ENCODE measurements at places on chromosomes 5 and 9. TPM values are rescaled to one million over a fixed set of nuclear protein-coding genes. Genes with fewer than 3 reads are reported as not detected.

- no peak overlapping the region for H3K27ac ChIP-seq
- H3K27me3 ChIP-seq = no peaks in the 10 kb centered on the region
- no peaks in the 10 kb centered on the region for H3K36me3 ChIP-seq
- H3K4me1 ChIP-seq = no peaks in the 10 kb centered on the region
- DNase-seq = no peak
These were observed 126.1 kb downstream of the SV2C start for GRCh38 chr5:76209297-76209696.

- H3K4me3 ChIP-seq = no peak overlapping the region
- no peaks in the 10 kb centered on the region for H3K27me3 ChIP-seq
- no peak for DNase-seq
- no peaks in the 10 kb centered on the region for H3K4me1 ChIP-seq
These were observed 36.1 kb upstream of the MYOT start for GRCh38 chr5:137831526-137831925.

DNA sequence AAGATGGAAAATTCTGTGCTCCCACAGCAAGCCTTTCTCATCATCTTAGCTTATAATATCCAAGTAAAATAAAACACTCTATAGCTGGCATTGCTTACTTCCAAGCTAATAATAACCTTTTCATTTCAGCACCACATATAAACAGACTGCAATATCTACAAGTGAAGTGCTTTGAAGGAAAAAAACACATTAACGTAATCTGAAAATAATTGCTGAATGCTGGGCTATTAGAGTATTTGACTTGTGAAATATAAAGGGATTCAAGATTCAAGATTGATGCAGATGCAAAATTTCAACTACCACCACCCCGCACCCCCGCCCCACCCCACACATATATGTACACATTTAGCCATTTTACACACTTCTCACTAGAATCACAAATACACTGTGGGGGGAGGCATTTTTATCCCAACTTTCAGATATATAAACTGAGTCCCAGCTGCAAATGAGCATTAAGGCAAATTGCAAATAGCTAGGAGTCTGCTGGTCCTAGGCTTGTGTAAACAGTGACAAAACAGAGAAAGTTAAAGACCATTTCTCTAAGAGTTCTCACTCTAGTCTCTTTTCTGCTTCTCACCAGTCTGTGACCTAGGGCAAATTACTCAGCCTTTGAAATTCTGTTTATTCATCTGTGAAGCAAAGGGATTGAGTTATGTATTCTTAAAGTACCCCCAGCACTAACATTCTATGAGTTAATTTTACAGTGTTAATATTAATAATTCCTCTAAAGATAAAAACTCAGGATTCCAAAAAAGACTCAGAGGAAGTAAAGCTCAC, 489.4 kb downstream of the PRELID2 start:
- H3K4me3 ChIP-seq = no peak overlapping the region
- no peaks in the 10 kb centered on the region for H3K27me3 ChIP-seq
- no peaks in the 10 kb centered on the region for H3K4me1 ChIP-seq
- no peak for DNase-seq
- H3K36me3 ChIP-seq = no peaks in the 10 kb centered on the region
- no peak overlapping the region for H3K27ac ChIP-seq

Gene SOX30
- total RNA-seq = 0.10 TPM

- no peak overlapping the region for H3K27ac ChIP-seq
- H3K4me3 ChIP-seq = no peak overlapping the region
- no peak for DNase-seq
- no peaks in the 10 kb centered on the region for H3K27me3 ChIP-seq
These were observed 11.7 kb upstream of the FCN2 start for GRCh38 chr9:134868751-134869553.

DNA sequence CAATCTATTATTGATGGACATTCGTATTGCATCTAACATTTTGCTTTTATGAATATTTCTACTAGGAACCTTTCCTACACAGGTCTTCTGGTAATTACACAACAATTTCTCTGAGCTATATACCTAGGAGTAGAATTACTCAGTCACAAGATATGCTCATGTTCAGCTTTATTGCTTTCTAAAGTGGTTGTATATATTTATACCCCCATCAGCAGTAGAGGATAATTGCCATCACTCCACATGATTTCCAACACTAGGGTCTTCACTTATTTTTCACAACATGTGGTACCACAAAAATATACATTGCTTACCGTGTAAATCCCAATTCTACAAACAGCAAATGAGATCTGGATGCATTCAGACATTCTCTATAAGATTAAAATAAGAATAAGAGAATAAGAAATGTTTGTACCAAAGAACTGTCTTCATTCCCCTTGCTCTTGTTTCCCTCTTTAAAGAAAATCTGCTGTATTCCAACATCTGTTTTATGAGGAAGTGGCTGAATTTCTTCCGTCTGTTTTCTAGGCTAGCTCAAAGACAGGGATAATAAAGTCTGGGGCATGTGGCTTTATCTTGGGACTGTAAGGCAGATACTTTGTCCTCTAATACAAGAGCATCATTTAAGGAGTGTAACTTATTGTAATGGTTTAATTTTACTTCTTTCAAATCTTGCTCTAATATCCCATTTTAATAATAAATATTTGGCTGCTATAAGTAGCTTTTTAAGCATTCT, 28.2 kb downstream of the ARL15 start:
- H3K27ac ChIP-seq = no peak overlapping the region
- no peak overlapping the region for H3K4me3 ChIP-seq
- no peaks in the 10 kb centered on the region for H3K4me1 ChIP-seq
- peaks cover 4% of the 10 kb centered on the region for H3K36me3 ChIP-seq

GRCh38 chr5:179836225-179837019, 15.7 kb downstream of the SQSTM1 start:
- H3K4me1 ChIP-seq = peaks cover 21% of the 10 kb centered on the region
- no peak overlapping the region for H3K4me3 ChIP-seq
- H3K27me3 ChIP-seq = no peaks in the 10 kb centered on the region
- DNase-seq = peak; percentile 62

Gene ITGA2
- total RNA-seq = 0.16 TPM

DNA sequence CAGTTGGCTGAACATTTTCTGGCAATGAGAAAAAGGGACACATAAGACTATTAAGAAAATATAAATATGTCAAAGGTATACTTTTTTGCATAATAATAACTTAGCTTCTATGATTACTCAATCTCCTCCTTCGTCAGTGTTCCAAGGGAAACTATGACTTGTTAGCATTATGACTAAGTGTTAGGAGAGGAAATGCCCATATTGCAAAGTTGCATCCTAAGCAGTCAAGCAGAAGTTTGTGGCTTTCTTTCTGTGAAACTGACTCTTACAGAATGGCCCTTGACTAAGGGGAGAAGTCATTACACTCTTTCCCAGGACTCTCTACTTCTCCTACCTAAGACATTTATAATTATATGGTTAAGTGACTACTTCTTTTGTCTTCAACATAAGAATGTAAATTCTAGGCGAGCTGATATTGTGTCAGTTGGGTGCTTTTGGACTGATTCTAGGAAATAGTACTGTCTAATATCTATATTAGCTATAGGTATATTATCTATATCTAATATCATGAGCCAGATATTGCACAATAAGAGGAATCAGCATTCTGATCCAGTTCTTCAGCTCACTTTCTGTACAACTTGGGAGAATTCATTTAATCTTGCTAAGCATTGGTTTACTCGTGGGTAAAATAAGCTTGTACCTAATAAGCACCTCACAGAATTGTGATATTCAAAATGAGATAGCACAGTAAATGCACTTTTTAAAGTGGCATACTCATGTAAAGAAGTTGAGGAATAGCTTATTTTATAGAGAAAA, 16.4 kb upstream of the SPINK6 start:
- H3K36me3 ChIP-seq = no peaks in the 10 kb centered on the region
- H3K27me3 ChIP-seq = no peaks in the 10 kb centered on the region
- DNase-seq = no peak
- no peak overlapping the region for H3K27ac ChIP-seq

DNA sequence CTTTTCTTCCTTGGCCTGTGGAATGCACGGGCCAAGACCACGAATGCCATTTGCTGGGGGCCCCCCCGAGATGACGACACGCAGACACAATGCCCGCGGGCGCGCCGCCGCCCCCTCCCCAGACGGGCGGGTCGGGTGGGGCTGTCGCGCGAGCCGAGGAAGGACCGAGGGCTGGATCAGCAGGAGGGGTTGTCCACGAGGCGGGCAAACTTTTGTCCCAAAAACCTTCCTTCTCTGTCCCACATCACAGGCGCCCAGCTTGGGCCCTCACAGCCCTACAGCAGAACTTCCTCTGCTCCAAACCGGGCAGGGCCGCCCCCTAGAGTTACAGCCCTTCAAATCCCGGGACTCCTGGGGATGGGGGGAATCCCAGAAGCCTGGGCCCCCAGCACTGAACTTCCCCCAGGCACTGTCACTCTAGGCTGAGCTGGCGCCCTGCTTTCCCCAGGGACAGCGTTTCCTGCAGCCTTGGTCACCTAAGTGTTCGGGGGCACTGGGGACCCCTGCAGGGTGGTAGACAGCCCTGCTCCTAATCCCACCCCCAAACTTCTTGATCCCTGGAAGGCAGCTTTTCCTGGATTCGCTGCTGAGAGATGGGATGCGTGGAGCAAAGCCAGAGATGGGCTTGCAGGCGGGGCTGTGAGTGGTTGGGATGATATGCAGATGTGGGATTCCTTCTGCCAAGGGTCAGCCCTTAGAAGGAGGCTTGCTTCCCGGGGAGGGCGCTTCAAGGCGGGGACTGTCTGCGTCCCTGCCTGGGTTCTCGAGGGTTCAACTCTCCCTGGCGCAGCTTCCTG, 980 bp downstream of the COL5A1 start:
- peaks cover 43% of the 10 kb centered on the region for H3K27me3 ChIP-seq
- H3K4me1 ChIP-seq = peaks cover 4% of the 10 kb centered on the region
- H3K36me3 ChIP-seq = no peaks in the 10 kb centered on the region
- no peak overlapping the region for H3K4me3 ChIP-seq
- no peak for DNase-seq

DNA sequence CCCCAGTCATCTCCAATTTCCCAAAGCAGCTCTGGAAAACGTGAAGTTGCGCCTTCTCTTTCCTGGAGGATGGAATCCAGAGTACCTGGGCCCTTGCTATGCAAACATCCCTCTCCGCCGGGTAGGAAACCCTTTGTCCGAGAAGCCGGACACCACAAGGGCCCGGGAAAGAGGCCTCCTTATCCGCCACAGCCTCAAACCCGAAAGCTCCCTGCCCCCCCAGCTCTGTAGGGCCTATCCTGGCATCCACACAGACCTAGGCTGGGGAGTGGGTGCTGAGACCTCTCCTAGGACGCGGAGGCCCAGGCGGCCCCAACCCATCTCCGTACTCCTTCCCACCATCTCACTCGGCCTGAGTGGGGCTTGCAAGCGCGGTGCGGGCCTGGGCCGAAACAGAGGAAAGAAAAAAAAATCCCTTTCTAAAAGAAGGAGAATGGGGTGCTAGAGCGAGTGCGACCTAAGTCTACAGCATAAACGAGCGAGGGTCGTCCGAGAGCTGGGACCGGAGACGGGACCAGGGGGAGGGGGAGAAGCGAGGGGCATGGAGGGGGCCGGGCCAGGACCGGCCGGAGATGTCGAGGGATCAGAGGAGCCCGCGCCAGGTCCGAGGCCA, 624 bp downstream of the FBXW11 start:
- H3K36me3 ChIP-seq = no peaks in the 10 kb centered on the region
- DNase-seq = peak; percentile 1
- H3K4me1 ChIP-seq = peaks cover 11% of the 10 kb centered on the region
- peak overlapping the region; percentile 65 for H3K4me3 ChIP-seq

Gene EPB41L4B
- total RNA-seq = 0.16 TPM

GRCh38 chr9:77402286-77402685, 225.0 kb downstream of the VPS13A start:
- no peak overlapping the region for H3K4me3 ChIP-seq
- no peak overlapping the region for H3K27ac ChIP-seq
- no peaks in the 10 kb centered on the region for H3K4me1 ChIP-seq
- no peak for DNase-seq

- no peak for DNase-seq
- H3K36me3 ChIP-seq = no peaks in the 10 kb centered on the region
- no peaks in the 10 kb centered on the region for H3K27me3 ChIP-seq
- peaks cover 21% of the 10 kb centered on the region for H3K4me1 ChIP-seq
These were observed 165.5 kb downstream of the PIK3R1 start for GRCh38 chr5:68381060-68381459.

Gene FBXW2
- total RNA-seq = 77.4 TPM

GRCh38 chr5:56941981-56942380, 9.9 kb downstream of the MIER3 start:
- H3K4me1 ChIP-seq = no peaks in the 10 kb centered on the region
- no peak for DNase-seq
- no peak overlapping the region for H3K27ac ChIP-seq
- no peak overlapping the region for H3K4me3 ChIP-seq
- peaks cover 64% of the 10 kb centered on the region for H3K36me3 ChIP-seq
- no peaks in the 10 kb centered on the region for H3K27me3 ChIP-seq

DNA sequence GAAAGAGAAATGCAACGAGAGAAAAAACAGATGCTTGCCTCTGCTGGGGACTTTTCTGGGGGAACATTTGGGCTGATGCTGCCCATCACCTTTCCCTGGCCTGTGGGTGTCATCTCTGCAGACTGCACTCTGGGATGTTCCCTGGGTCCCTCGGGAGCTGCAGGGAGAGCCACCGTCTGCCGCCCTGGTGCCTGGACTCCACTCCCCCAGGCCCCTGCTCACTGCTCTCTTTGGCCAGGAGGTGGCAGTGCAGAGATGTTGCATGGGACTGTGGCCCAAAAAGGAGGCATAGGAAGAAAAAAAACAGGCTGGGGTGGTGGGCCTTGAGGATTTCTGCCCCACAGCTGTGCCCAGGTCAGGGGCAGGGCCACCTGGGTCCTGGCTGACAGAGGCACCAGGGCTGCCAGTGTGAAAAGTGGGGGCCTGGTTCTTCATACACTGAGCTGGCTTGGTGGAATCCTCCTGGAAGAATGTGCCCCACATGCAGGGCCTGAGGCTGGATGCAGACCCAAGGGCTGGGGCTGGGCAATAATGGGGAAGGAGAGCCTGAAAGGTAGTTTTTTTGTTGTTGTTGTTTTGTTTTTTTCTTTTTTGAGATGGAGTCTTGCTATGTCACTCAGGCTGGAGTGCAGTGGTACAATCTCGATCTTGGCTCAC, 353.6 kb downstream of the SLIT3 start:
- no peaks in the 10 kb centered on the region for H3K36me3 ChIP-seq
- H3K27me3 ChIP-seq = no peaks in the 10 kb centered on the region
- H3K4me1 ChIP-seq = no peaks in the 10 kb centered on the region
- no peak overlapping the region for H3K27ac ChIP-seq

- H3K4me3 ChIP-seq = no peak overlapping the region
- H3K36me3 ChIP-seq = no peaks in the 10 kb centered on the region
- no peak for DNase-seq
These were observed 97.3 kb upstream of the HMHB1 start for GRCh38 chr5:143714629-143715028.

DNA sequence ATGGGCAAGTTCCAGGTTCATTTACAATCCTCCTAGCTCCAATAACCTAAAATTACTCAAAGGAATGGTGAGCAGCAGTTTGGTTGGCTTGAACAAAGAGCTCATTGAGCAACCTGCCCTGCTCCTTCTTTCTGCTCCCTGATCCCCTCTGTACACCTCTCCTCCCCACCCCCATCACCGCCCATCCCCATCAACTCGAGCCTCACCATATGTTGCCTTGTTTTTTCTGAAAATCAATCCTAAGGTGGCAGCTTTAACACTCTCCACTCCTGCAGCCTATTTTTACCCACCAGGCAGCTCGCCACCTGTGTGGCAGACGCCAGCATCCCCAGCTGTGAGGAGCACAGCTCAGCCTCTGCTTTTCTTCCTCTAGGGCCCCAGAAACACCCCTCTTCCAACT, 533.4 kb upstream of the BRINP1 start:
- H3K4me3 ChIP-seq = no peak overlapping the region
- DNase-seq = no peak
- no peaks in the 10 kb centered on the region for H3K27me3 ChIP-seq
- H3K27ac ChIP-seq = no peak overlapping the region

- DNase-seq = no peak
- H3K36me3 ChIP-seq = no peaks in the 10 kb centered on the region
- H3K4me1 ChIP-seq = no peaks in the 10 kb centered on the region
- no peak overlapping the region for H3K27ac ChIP-seq
These were observed 266.2 kb downstream of the MED10 start for GRCh38 chr5:6112125-6112524.

Data from T-cell (primary cell).